Stimulated activated CD4-positive, alpha-beta T cell treated with anti-CD3 and anti-CD28 coated beads, Interleukin-4, amount 100 ng/mL, for 48 hours (primary cell): ENCODE measurements at places on chromosomes 7 and 10.

- no peak for DNase-seq
These were observed 78.3 kb upstream of the SLC26A5 start for GRCh38 chr7:103524042-103524907.

GRCh38 chr10:78995987-78996791 lies 72.6 kb upstream of the ZMIZ1 start:
- DNase-seq: no peak

DNA sequence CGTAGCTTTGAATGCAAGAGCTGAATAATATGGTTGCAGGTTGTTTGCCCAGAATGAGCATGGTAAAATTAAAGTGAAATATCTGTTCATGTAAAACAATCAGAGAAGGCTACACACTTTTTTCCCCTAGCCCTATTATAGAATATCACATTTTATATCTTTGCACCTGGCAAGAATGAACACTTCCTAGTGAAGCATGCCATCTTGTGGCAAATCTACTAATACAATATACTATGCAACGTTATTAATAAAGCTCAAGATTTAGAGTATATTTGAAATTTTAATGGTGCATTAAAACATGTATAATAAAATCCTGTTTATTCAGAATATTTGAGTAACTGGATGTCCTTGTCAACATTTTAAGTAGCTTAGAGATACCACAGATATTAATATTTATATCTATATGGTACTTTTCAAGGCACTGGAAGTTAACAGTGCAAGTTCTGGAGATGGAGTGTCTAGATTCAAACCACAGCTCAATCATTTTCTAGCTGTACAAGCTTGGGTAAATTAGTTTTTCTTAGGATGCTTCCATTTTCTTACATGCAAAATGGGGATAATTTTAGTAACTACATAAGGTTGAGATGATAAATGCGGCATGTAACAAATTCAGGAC lies 643.1 kb upstream of the SEMA3D start:
- DNase-seq: no peak

DNA sequence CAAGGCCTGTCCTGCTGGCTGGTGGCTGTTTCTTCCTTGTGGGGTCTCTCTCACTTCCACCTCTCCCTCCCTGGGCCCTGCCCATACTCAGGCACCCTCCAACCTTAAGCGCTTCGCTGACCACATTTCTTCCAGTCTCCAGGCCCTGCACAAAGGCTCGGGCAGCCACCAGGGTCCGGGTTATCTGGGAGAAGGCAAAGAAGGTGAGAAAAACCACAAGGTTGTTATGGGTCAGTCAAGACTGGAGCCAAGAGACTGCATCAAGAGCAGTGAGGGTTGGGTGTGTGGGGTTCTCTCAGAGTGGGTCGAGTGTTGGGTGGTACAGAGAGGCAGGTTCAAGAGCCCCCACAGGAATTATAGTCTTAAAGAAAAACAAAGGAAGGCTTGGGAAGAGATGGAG lies 2.6 kb downstream of the GPC2 start:
- no peak for DNase-seq

DNA sequence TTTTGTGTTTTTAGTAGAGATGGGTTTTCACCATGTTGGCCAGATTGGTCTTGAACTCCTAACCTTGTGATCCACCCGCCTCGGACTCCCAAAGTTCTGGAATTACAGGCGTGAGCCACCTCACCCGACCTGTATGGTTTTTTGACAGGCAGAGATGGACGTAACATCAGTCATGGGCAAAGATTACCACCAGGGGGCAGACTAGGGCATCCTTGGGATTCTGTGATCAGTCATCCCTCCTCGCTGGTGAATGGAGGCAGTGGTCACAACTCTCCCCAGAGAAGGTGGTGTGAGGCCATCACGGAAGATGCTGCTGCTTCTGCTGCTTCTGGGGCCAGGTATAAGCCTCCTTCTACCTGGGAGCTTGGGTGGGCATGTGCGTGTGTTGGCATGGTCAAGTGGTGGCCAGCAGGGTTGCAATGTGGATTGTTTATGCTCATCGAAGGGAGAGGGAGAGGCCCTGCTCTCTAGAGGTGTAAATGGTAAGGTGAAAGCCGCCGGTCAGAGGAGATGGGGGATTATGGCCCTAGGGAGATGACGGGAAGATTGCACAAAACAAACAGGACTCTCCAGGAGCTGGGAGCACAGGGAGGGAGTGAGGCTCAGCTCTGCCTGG lies 122.7 kb upstream of the PRSS1 start:
- DNase-seq: peak; percentile 66

GRCh38 chr10:1523221-1523620 lies 214.1 kb downstream of the ADARB2 start:
- DNase-seq: no peak
